ENCODE measurements at places on chromosomes 5 and 9.

GRCh38 chr5:56095579-56096102, 100.9 kb upstream of the IL6ST start:
- DNase-seq = no peak

GRCh38 chr5:158502686-158503085, 597.0 kb downstream of the EBF1 start:
- no peak for DNase-seq

- no peak for DNase-seq
Observed at GRCh38 chr9:113963017-113963620, 87.0 kb downstream of the ZNF618 start.

- no peak for DNase-seq
Observed at GRCh38 chr9:33125461-33125860, 41.7 kb downstream of the B4GALT1 start.

Measured in activated T-helper 1 cell treated with anti-CD3 and anti-CD28 coated beads, Interleukin-12 subunit alpha, Interleukin-12 subunit beta, Interleukin-2, Interleukin-4 antibody, amounts not matched to agents 30 ng/mL and 10 ng/mL and 1 ng/mL, durations not matched to agents 14 hours and 24 hours and 36 hours (primary cell).